ENCODE measurements at places on chromosomes 1 and 21.

DNA sequence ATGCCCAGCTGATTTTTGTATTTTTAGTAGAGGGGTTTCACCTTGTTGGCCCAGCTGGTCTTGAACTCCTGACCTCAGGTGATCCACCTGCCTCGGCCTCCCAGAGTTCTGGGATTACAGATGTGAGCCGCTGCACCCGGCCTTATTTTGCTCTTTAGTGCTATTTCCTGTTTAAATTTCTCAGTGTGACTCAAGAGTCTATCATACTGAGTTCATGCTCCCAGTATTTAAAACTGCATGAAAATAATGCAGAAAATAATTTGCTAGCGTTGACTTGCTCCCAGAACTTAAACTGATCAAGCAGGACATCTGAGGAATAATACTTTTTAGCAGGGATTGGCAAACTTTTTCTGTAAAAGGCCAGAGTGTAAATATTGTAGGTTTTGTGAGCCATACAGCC, 86.4 kb upstream of the C1orf21 start:
- no peak for DNase-seq

DNA sequence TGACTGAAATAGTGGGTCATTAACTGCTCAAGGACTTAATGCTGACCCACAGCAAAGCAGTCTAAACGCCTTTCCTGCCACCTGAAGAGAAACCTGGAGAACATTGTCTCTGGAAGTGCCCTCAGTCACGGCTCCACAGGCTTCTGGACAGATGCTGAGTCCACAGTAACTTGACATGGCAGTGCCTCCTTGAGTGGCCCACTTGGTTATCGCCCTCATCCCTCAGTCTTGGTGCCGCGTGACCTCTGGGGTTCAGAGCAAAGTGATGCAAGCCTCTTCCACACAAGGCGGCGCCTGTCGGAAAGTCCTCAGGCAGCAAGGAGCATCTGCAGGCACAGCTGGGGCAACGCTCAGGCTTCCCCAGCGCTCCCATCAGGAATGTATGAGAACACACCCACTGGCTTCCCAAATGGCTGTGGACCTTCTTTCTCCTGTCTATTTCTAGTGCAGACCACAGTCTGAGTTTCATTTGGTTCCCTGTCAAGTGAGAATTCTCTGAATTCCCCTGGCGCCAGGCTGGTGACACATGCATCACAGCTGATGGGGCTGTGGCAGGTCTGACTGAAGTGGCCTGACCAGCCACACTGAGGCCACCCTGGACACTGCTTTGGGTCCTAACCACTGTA, 13.0 kb upstream of the ANGPTL7 start:
- DNase-seq = no peak

DNA sequence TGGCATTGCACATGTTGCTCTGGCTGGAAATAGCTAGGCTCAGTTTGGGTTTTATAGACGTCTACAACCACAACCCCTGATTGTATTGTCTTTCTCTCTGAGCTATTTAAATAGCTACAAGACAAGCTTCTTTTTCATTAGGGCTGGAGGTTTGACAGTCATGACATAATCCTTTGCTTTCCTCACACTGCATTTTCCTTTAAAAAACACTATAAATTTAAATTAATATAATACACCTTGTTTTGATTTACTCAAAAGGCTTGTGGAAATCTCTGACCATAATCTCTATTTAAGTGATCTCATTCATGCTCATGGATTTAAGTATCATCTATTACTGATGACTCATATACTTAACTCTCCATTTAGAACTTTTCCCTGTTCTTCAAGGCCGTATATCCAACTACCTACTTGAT, 50.4 kb upstream of the PTGFR start:
- no peak for DNase-seq

GRCh38 chr1:17232759-17233661, 15.9 kb upstream of the PADI3 start:
- no peak for DNase-seq

DNA sequence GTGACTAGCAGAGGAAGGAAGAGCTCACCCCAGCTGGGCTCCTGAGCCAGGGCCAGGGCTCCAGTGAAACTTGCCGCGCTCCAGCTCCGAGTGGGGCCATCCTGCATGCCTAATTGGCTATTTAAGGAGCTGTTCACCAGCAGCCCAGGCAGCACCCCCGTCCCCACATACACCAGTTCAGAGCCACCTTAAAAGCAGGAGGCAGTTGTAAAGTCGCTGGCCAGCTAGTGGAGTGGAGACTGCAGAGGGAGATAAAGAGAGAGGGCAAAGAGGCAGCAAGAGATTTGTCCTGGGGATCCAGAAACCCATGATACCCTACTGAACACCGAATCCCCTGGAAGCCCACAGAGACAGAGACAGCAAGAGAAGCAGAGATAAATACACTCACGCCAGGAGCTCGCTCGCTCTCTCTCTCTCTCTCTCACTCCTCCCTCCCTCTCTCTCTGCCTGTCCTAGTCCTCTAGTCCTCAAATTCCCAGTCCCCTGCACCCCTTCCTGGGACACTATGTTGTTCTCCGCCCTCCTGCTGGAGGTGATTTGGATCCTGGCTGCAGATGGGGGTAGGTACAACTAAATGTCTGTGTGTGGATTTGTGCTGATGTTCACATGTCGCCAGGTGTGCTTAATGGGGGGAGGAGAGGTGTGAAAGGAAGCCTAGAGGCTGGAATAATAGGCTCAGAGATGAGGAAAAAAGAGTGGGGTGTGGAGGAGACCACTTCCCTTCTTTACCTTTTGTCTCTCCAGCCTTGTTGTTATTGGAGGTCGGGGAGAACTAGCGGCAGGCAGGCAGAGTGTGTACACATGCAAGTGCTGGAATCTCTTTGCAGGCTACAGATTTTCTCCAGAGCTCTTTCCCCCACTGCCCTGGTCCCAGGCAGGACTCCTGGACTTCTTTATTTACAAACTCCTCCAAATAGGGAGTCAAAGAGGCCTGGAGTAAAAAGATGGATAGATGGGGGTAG, at the start of gene CA14:
TSS of gene CA14 (plus strand) at position 151 of the 962 bp plus-strand sequence. CDS start at position 506, 355 bp downstream.
- no peak for DNase-seq

- no peak for DNase-seq
Observed at GRCh38 chr1:183808296-183809027, 3.5 kb downstream of the RGL1 start.

- no peak for DNase-seq
Observed at GRCh38 chr1:189237008-189237407, 1240.7 kb downstream of the BRINP3 start.

DNA sequence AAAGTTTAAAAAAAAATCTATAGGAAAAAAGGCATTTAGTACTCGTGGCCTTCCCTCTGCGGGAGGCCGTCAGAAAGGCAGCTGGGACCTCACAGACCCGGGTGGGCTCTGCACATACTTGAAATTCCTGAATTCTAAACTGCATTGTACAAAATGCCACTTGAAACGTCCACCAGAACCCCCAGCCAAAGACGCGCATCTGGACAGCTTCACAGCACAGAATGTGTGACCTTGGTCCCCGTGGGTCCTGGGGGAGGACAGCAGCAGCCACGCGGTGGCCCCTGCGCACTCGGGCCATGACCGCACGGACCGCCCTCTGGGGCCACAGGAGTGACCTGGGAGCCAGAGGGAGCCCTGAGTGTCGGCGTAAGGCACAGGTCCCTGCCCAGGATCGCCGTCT, 20.6 kb upstream of the MRPS14 start:
- DNase-seq = no peak

DNA sequence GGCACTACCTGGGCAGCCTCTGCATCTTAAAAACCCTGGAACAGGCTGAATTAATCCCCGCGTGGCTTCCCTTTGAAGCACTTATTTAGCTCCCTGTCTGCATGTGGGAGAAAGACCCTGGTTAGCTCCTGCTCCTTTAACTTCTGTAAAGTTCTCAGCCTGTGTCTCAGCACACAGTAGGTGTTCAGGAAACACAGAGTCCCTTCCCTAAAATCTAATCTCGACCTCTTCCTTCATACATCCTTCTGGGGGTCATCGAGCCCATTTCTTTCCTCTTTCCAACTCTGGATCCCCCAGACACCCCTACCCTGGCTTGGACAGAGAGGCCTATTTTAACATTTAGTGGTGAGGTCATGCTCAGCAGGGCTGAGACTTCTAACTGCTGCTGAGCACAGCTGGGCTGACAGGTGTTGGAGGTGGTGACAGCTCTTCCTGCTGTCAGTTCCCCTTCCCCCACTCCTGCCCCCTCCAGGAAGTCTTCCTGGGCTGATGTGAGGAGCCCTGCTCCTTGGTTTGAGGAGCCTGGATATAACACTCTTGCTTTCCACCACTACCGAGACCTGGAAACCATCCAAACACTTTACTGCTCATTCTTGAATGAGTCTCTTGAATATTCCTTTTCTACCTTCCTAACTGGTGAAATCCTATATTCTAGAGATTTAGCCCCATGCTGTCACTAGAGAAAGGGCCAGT, 5.3 kb downstream of the E2F2 start:
- DNase-seq = no peak

GRCh38 chr21:41876928-41877652, 2.1 kb downstream of the PRDM15 start:
- no peak for DNase-seq

- DNase-seq = no peak
Observed at GRCh38 chr1:43274125-43274803, 4.5 kb downstream of the TMEM125 start.

GRCh38 chr1:94104776-94105580, 16.0 kb downstream of the ABCA4 start:
- no peak for DNase-seq

- DNase-seq = no peak
Observed at GRCh38 chr1:204726478-204726877, 40.9 kb upstream of the LRRN2 start.

DNA sequence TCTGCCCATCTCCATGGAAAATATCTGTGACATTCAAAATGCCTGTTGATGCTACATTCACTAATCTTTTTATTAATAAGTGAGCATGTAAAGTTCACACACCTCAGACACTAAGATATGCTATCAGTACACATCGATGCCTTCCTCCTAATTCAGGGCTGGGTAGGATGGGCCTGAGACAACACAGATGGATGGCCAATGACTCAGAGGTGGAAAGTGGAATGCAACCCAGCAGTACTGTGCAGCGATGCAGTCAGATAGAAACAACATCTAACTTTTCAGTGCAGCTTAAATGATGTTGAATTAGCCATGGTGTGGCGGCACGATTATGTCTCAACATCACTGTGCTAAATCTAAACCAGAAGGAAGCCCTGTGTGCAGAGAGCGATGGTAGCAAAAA, 161.6 kb upstream of the KCNJ15 start:
- no peak for DNase-seq

DNA sequence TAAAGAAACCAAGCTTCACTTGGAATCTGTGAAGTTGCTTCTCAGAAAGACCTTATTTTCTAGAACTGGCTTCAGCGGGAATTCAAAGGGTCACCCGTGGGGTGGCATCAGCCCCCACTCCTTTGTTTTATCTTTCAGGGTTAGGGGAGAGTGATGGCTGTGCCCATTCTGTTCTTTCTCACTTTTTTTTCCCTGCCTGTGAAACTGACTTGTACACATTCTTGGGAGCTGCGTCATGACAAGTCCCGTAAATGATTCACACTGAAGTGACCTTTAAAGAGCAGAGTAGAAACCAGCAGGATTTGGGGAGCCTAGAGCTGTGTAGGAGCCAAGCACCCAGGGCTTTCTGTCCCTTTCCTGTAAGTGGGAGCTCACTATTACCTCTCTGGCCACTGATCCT, 43.8 kb downstream of the SLC44A3 start:
- no peak for DNase-seq

DNA sequence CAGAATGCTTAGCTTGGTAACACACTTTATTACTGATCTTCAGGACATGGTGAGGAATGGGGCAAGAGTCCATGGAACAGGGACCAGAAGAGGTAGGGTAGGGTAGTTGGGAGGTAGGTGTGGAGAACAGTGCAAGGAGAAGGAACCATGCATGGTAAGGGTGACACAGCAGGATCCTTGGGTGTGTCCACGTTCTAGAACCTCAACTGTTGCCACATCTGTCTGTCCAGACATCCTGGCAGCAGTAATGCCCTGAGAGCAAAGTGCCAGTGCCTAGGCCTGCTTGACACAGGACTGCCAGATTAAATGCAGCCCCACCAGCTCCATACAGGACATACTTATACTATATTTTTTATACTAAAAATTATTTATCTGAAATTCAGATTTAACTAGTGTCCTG, 13.9 kb downstream of the DMAP1 start:
- no peak for DNase-seq

GRCh38 chr1:21332554-21333311, 42.5 kb upstream of the ECE1 start:
- no peak for DNase-seq

Data from stimulated activated CD8-positive, alpha-beta memory T cell treated with anti-CD3 and anti-CD28 coated beads, Interleukin-4, amount 100 ng/mL, for 1 hour (primary cell).